ENCODE measurements at places on chromosomes 5 and 9.

GRCh38 chr9:138052635-138053320 is 175.2 kb downstream of the CACNA1B start:
- DNase-seq, result no peak

- DNase-seq, result no peak
Observed at GRCh38 chr5:33049842-33050241, 338.7 kb downstream of the NPR3 start.

DNA sequence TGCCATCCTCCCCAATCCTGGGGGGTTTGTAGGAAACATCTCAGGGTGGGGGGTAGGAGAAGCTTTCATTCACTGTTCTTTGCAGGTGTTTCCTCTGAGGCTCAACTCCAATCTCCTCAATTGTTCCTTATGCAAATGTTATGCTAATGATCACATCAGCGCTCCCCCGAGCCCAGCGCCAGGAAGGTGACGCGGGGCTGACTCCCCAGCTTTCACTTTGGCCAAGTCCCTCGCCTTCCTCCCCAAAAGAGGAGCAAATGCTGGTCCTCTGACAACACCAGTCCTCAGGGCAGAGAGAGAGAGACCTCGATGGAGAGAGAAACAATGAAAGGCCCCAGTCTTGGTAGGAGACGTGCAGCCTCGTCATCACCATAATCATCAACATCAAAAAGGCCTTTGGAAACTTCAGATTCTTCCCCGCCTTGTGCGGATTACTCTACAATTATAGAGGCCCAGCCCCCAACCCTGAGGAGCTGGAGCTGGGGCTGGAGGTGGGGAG is 39.1 kb downstream of the PCDH1 start:
- DNase-seq, result no peak

DNA sequence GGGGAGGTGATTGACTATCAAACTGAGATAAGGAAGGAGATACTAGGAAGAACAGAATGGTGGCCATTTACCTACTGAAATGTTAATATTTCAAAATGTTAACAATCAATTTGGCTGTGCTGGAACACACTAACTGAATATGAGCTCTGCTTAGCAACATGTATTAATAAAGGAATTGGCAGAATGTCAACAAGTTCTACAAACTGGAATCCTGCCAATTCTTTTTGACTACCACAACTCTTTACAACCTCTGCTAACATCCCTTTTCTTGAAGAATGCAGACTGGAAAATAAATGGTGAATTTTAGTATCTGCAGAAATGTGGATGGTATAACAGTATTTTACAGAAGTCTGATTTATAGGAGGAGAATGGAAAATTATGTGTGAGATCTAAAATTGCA is 446.4 kb downstream of the ISL1 start:
- DNase-seq, result no peak

DNA sequence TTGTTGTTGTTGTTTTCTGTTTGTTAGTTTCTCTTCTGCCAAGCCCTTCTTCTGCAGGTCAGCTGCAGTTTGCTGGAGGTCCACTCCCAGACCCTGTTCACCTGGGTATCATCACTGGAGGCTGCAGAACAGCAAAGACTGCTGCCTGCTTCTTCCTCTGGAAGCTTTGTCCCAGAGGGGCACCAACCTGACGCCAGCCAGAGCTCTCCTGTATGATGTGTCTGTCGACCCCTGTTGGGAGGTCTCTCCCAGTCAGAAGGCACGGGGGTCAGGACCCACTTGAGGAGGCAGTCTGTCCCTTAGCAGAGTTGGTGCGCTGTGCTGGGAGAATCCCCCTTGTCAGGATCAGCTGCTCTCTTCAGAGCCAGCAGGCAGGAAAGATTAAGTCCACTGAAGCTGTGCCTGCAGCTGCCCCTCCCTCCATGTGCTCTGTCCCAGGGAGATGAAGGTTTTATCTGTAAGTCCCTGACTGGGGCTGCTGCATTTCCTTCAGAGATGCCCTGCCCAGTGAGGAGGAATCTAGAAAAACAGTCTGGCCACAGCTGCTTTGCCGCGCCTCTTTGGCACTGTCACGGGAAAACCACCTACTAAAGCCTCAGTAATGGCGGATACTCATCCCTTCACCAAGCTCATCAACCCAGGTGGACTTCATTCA is 299.2 kb downstream of the EDIL3 start:
- DNase-seq, result no peak

DNA sequence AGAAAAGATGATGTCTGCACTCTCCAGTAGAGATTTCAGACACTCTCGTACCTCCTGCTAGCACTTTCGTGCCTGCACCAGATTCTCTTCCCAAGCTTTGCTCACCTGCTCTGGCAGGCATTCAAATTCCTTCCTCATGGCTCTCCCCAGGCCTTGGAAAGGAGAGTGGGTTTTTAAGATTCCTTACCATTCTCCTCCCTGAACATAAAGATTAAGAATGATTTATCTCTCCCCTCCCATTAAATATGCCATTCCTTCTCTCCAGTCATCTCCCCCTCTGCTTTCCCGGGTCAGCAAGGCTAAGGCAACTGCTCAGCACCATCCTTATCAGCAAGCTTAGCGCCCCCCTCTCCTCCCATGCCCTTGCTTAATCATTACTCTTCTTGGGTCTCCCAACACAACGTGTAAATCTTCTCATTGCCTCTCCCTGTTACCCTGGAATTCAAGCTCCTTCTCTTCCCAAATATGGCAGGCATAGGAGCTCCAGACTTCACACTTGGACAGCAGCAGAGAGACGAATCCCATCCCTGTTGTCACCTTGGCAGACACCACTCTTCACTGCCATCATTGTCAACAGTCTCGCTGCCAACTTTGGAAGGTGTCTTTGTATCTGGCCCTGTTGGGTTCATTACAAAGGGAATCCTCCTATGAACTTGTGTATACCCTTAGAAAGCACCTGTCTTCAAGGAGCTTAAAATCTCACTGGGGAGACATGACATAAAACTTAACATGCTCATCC is 332.9 kb downstream of the SLIT3 start:
- DNase-seq, result no peak

- no peak for DNase-seq
Observed at GRCh38 chr5:31153521-31153920, 40.0 kb upstream of the CDH6 start.

DNA sequence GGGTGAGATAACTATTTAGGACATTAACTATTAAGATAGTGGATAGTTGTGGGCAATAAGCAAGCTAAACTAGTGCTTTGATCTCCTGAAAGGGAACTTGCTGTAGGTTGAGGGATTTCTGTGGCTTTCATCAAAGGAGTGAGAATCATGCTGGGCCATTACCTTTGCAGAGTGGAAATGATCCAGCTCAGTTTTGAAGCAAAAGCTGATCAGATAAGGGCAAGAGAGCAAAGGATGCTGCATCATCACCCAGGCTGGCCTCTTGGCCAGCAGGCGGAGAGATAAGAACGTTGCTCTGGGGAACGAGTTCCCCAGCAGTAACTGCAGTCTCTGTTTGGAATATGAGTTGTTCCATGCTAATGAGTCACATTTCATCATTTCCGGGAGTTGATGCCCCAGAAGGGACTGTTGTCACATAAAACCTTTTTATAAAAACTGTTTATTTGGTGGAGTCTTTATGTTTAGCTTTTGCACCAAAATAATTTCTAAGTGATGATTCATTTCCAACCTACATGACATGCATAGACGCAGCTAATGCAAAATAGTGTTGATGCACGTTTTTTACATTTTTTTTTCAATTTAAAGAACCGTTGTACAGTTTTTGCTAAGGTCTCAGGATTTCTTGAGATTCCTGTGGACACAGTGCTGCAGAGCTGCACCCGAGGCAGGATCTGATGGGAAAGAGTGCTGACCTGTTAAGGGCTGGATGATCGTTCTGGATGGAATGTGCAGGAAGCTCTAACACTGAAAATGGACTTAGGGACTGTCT is 99.3 kb downstream of the ACTBL2 start:
- DNase-seq, result peak; percentile 1

DNA sequence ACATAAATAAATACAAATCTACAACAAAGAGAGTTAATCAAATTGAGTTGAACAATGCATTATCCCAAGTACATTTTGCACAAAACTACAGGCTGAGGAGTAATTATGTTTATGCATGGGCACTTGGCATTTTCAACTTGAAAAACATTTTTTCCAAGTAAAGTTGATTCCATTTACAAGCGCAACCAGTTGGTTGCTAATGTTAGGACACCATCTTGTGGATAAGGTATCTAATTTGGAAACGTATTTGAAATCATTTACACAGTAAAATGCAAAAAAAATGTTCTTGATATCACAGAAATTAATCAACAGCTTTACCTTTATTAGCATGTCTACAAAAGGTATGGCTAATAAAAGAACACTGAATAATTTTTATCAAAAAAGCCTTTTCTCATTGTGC is 18.8 kb downstream of the FTMT start:
- DNase-seq, result no peak

- no peak for DNase-seq
Observed at GRCh38 chr5:140236891-140237598, 62.1 kb downstream of the CYSTM1 start.
